Activated CD4-positive, CD25-positive, alpha-beta regulatory T cell (primary cell): ENCODE measurements at places on chromosomes 3 and 15.

- no peak for DNase-seq
Measured at GRCh38 chr15:55468321-55468720, 39.7 kb downstream of the DNAAF4 start.

DNA sequence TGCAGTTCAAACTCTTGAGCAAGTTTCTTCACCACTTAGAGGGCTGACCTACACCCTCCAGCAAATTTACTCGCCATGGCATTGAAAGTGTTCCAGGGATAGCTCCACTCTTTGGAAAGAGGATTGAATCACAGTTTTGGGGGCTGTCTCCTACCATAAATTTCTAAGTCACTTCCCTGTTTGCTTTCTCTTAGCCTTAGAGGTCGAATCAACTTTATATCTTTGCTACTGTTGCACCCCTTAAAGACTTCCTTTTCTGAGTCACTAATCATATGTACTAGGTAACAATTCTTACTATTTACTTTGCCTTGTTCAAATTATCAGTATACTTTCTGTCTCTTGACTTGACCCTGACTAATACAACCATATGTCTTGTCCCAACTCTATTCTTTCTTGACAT, 1151.8 kb upstream of the ALCAM start:
- no peak for DNase-seq

GRCh38 chr3:176074096-176074495, 1123.2 kb downstream of the TBL1XR1 start:
- no peak for DNase-seq

GRCh38 chr15:77659350-77660321, 26.9 kb upstream of the LINGO1 start:
- no peak for DNase-seq

DNA sequence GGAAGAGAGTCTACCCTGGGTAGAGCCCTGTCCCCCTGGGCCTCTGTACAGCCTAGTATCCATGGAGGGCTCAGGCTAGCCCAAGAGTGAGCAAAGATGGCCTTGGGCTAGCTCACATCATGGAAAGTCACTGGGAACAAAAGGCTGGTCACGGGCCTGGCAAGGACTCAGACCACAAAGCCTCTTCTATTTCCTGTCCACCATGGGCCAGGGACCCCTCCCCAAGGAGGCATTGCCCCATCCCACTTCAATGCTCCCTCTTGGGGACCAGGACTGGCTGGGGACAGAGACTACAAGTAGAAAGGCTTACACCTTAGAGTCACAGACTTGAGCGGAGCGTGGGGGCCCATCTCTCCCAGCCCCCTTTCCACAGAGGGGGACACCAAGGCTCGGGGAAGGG, 16.9 kb downstream of the DUSP7 start:
- no peak for DNase-seq

GRCh38 chr15:85021409-85021808, 39.8 kb downstream of the PDE8A start:
- no peak for DNase-seq

GRCh38 chr15:60115579-60116380, 111.7 kb downstream of the FOXB1 start:
- DNase-seq: no peak

DNA sequence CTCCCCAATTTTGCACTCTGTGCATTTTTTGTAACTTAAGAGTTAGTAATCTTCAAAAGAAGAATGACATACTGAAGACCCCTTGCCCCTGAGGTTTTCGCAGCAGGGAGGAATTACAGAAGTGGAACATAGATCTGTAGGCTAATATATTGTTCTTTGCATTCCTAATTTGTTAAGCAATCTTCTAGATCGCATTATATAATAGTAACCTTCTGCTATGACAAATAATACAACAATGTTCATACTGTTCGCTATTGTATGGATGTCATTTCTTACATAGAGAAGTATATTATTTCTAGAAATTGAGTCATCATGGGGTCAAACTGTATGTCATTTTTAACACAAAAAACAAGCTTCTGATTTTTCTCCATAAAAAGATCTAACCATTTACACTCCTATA, 95.8 kb upstream of the TGFBR2 start:
- DNase-seq: no peak

GRCh38 chr3:194184265-194184751, 48.4 kb downstream of the HES1 start:
- DNase-seq: no peak

GRCh38 chr3:172101107-172101506, 61.7 kb downstream of the FNDC3B start:
- DNase-seq: no peak
